ENCODE measurements at places on chromosomes 3 and 15. TPM values are rescaled to one million over a fixed set of nuclear protein-coding genes. Genes with fewer than 3 reads are reported as not detected.

The TMIE gene
- total RNA-seq = 0.41 TPM

The CAMK1 gene
- 25.7 TPM for total RNA-seq

The GOLGA6B gene
- total RNA-seq = not detected

- no peak overlapping the region for H3K27ac ChIP-seq
- H3K36me3 ChIP-seq = no peaks in the 10 kb centered on the region
- H3K4me1 ChIP-seq = no peaks in the 10 kb centered on the region
- no peaks in the 10 kb centered on the region for H3K27me3 ChIP-seq
- DNase-seq = no peak
- H3K4me3 ChIP-seq = no peak overlapping the region
Observed at GRCh38 chr3:138862531-138862923, 27.8 kb upstream of the PIK3CB start.

- H3K27me3 ChIP-seq = peaks cover 8% of the 10 kb centered on the region
- DNase-seq = no peak
- H3K4me3 ChIP-seq = no peak overlapping the region
- no peak overlapping the region for H3K27ac ChIP-seq
Observed at GRCh38 chr3:149258298-149258697, 36.7 kb upstream of the CP start.

DNA sequence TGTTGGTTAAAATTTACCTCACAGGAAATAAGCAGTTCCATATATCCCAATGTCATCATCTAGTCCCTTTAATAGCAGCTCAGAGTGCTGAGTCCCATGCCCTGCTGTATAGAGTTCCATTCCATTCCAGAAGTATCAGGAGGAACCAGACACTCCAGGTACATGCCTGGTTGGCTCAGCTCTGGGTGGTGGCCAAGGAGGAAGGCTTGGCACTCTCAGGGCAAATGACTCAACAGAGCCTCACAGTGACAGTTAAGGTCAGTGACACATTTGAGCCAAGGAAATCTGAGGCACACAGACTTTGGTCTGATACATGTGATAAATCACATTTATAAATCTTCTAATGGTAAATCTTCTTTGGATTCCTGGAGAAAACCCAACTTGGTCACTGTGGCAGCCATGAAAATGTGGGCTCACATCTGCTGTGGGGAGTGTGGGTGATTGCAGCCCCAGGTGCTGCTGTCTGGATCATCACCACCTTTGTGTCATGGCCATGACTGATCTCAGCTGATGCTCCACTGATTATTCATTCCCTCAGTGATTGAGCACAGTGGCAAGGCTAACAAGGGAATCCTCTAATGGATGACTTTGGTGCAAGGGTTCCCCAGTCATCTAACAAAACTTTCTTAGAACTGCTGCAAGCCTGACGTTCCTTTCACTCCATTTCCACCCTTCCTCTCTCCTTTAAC, 9.3 kb downstream of the HHLA2 start:
- no peaks in the 10 kb centered on the region for H3K27me3 ChIP-seq
- peaks cover 35% of the 10 kb centered on the region for H3K4me1 ChIP-seq
- no peak overlapping the region for H3K27ac ChIP-seq
- no peak for DNase-seq
- H3K36me3 ChIP-seq = peaks cover 6% of the 10 kb centered on the region
- no peak overlapping the region for H3K4me3 ChIP-seq

GRCh38 chr3:26438325-26438940, 184.1 kb upstream of the LRRC3B start:
- H3K4me3 ChIP-seq = no peak overlapping the region
- no peaks in the 10 kb centered on the region for H3K36me3 ChIP-seq
- H3K27me3 ChIP-seq = no peaks in the 10 kb centered on the region
- H3K4me1 ChIP-seq = no peaks in the 10 kb centered on the region

Data from activated naive CD8-positive, alpha-beta T cell treated with anti-CD3 and anti-CD28 coated beads for 36 hours (primary cell).